Body of pancreas (tissue), 4 donors: ENCODE measurements at places on chromosomes 12 and 14.
A peak's percentile ranks its signal among the peaks of the same experiment; 100 is the strongest.

DNA sequence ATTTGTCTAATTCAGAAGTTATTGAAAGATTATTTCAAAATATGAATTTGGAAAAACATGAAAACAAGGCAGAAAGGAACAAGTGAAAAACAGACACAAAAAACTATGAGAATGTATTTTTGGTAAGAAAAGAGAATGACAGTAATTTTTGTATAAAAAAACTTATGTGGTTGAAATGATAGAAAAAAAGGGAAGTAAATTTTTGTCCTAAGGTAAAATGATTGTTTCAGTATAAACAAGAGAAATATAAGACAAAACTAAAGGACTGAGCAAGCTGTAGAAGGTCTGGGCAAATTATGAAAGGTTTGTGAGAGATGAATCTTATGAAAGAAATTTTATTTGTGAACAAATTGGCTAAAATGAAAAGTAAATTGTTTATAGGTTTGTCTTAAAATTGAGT lies 44.6 kb downstream of the CEP83 start:
- H3K4me3 ChIP-seq = no peak overlapping the region
- H3K27me3 ChIP-seq = no peaks in the 10 kb centered on the region
- H3K27ac ChIP-seq = no peak overlapping the region
- H3K4me1 ChIP-seq = no peaks in the 10 kb centered on the region
- no peaks in the 10 kb centered on the region for H3K36me3 ChIP-seq

DNA sequence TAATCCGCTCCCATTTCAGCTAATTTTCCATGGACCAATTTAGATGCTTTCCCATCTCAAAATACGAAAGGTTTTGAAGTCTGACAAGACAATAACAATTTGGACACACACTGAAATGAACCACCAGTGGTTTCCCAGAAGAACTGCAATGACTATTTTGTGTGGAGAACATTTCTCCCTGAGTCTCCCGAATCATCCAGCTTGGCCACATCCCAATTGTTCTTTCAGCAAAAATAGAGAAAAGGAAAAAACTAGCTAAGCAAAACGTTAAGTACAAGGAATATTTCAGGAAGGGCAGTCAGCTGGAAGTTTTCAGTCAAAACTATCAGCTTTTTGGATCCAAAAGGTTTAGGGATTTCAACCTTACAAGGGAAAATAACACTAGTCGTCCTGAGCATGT lies 390.6 kb downstream of the KCNH5 start:
- no peaks in the 10 kb centered on the region for H3K36me3 ChIP-seq
- DNase-seq = no peak
- H3K4me3 ChIP-seq = no peak overlapping the region
- no peaks in the 10 kb centered on the region for H3K27me3 ChIP-seq

- peak overlapping the region; percentile 67 for H3K27ac ChIP-seq
- no peak overlapping the region for H3K4me3 ChIP-seq
- no peaks in the 10 kb centered on the region for H3K36me3 ChIP-seq
- H3K4me1 ChIP-seq = peaks cover 49% of the 10 kb centered on the region
- no peak for DNase-seq
- H3K27me3 ChIP-seq = no peaks in the 10 kb centered on the region
Measured at GRCh38 chr12:71158361-71158882, 623 bp upstream of the TSPAN8 start.

DNA sequence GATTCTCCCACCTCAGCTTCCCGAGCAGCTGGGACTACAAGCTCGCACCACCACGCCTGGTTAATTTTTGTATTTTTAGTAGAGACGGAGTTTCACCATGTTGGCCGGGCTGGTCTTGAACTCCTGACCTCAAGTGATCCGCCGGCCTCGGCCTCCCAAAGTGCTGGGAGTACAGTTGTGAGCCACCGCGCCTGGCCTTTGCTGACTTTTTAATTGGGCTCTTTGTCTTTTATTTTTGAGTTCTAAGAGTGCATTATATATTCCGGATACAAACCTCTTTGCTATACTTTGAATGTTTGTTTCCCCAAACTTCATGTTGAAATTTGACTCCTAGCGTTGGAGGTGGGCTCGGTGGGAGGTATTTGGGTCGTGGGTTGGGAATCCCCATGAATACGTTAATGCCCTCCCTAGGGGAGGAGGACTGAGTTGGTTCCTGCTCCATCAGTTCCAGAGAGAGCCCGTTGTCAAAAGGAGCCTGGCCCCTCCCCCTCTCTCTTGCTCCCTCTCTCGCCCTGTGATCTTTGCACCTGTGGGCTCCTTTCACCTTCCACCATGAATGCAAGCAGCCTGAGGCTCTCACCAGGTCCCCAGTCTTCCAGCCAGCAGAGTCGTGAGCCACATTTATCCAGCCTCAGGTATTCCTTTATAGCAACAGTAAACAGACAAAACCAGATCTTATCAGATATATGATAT lies 103.2 kb upstream of the EVL start:
- no peak overlapping the region for H3K4me3 ChIP-seq
- H3K4me1 ChIP-seq = peaks cover 9% of the 10 kb centered on the region
- H3K27ac ChIP-seq = no peak overlapping the region
- H3K36me3 ChIP-seq = no peaks in the 10 kb centered on the region

DNA sequence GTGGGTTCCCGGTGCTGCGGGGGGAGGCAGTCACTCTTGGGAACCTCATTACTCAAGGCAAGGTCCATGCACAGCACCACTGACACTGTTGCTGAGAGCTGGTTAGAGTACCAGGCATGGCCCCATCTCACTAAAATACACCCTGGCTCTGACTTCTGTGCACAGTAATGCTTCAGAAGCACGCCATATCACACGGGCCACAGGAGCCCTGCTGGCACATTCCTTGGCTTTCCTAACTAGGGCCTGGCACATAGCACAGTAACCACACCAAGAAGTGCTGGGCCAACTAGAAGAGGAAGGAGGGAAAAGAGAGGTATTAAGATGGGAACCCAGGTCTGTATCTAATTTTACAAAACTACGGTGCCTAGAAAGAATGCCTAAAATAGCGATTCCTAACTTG lies 13.5 kb upstream of the RAB35 start:
- DNase-seq = no peak
- no peaks in the 10 kb centered on the region for H3K27me3 ChIP-seq
- no peaks in the 10 kb centered on the region for H3K4me1 ChIP-seq
- peaks cover 62% of the 10 kb centered on the region for H3K36me3 ChIP-seq
